GM23338 (cell line): ENCODE measurements at places on chromosomes 11 and 22. TPM values are rescaled to one million over a fixed set of nuclear protein-coding genes. Genes with fewer than 3 reads are reported as not detected.

Gene PES1
- 61.3 and 64.1 TPM in 2 replicates for polyA plus RNA-seq

Gene OR52I2
- polyA plus RNA-seq: 0.03 TPM in 1 of 2 replicates, not detected in the other

Gene OR8A1
- polyA plus RNA-seq: not detected in 2 replicates

Gene C11orf42
- polyA plus RNA-seq: not detected in 2 replicates
